ENCODE measurements at places on chromosomes 2 and 18.

GRCh38 chr2:196201229-196202009 is 30.0 kb upstream of the STK17B start:
- no peak for DNase-seq

DNA sequence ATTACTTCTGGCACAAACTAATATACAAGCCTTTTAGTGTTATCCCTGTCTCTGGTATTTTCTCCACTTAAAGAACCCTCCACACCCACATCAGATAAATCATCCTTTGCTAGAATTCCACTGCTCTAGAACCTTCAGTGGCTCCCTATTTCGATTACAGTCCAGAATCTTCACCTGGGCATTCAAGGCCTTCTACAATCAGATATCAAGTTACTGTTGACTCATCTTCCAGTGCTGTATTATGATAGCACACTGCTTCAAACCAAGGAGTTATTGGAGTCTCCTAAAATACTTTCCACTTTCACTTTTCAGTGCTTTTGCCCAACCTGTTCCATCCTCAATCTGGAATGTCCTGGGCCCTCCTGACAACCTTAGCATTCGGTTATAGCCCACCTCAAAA is 3.4 kb downstream of the CGREF1 start:
- DNase-seq, result no peak

DNA sequence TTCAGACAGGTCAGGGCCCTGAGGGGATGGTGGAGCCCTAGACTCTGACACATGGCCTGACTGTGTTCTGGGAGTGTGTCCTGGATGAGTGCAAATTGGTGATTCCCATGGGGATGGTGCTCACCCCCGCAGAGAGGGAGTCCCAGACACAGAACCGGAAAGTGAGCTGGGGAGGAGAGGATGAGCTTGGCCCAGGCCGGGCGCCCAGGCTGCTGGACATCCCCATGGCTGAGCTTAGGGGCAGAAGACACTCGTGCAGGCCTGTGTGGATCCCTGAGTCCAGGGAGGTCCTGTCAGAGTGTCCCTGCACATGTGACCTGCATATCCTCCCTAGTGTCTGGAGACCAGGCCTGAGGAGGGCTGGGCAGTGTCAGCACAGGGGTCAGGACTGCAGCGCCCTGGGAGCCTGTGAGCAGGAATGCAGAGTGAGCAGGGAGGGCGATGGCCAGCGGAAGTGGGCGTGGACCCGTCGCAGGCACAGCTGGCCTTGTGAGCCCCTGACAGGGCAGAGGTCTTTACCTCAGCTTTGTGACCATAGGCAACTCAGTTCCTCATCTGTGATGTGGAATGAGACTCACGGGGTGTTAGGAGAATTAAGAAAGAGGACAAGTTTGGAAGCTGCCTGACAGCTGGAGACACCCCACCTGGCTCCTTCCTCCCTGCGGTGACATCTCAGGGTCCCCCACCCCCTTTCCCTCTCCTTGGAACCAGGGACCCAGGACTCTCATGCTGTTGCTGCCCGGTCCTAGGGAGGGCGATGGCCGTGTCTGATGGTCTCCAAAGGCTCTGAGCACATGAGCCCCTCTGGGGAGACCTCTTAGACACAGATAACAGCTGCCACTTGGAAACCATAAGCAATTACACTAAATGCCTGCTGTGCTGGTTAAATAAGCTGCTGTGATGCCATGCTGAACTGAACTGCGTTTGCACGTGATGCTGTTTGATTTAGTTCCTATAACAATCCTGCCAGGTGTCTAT is 62.6 kb upstream of the HS6ST1 start:
- DNase-seq, result peak; percentile 21

- peak; percentile 40 for DNase-seq
Observed at GRCh38 chr2:58428096-58429013, 187.2 kb upstream of the FANCL start.

- no peak for DNase-seq
Observed at GRCh38 chr2:29509878-29510277, 394.7 kb downstream of the CLIP4 start.

DNA sequence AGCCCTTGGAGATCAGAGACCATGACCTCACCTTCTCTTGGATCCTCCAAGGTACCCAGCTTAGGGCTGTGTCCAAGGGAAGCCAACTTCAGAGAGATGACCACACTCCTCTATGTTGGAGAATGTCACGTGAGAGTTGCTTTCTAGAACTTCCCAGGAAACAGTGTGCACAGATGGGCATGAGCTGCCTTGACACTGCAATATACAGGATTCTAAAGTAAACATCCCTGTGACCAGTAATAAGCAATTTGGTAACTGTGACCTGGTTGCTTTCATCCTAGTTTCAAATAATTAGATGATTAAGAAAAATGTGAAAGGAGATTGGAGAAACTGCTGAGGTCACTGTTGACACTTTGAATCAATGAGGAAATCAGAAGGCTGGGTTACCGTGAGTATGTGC is 181.1 kb upstream of the EPAS1 start:
- DNase-seq, result no peak

Measured in NCI-H1417 treated with DMSO at 0.1 percent for 48 hours (cell line).